ENCODE measurements at places on chromosomes 13 and 19. TPM values are rescaled to one million over a fixed set of nuclear protein-coding genes. Genes with fewer than 3 reads are reported as not detected.
A peak's percentile ranks its signal among the peaks of the same experiment; 100 is the strongest.

ZNF471 gene
- 10.6 TPM for total RNA-seq

C19orf81 gene
- 1.6 TPM for total RNA-seq

LAIR1 gene
- total RNA-seq: 16.1 TPM

CGB8 gene
- total RNA-seq: not detected

RAB3D gene
- total RNA-seq: 58.1 TPM

IRF2BP1 gene
- 22.0 TPM for total RNA-seq

MBD3L3 gene
- not detected for total RNA-seq

- DNase-seq: no peak
Observed at GRCh38 chr13:47503475-47503874, 497.6 kb downstream of the SUCLA2 start.

GRCh38 chr19:45900738-45901431 lies 1.5 kb downstream of the MYPOP start:
- DNase-seq: no peak

- no peak for DNase-seq
Observed at GRCh38 chr13:85590231-85590931, 208.8 kb downstream of the SLITRK6 start.

- DNase-seq: no peak
Observed at GRCh38 chr13:45930177-45930576, 78.6 kb upstream of the SIAH3 start.

DNA sequence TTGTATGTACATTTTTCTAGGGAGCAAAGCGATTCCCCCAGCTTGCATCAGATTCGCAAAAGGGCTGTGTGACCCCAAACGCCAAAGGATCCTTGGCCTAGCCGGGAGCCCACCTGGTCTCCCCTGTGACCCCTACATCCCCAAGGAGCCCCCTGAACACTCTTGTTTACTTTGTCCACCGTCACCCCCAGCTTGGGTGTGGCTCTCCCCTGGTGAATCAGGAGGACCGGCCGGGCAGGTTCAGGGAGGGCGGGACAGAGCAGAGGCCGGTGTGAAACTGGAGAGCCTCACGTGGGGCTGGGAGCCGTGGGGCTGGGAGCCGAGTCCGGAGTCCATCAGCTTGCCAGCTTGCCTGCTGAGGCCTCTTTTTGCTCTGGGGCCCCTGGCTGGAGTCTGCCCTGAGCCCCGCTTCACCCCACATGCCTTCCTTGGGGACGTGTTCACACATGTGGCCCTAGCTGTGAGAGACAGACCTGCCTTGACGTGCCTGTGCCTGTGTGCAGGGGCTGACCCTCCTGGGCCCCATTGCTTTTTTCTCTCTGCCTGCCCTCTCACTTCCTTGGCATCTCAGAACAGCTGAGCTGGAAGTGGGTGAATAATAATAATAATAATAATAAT lies 2.0 kb downstream of the ITPKC start:
- peak; percentile 88 for DNase-seq

- peak; percentile 77 for DNase-seq
Observed at GRCh38 chr19:47228168-47228936, 2.6 kb downstream of the BBC3 start.

DNA sequence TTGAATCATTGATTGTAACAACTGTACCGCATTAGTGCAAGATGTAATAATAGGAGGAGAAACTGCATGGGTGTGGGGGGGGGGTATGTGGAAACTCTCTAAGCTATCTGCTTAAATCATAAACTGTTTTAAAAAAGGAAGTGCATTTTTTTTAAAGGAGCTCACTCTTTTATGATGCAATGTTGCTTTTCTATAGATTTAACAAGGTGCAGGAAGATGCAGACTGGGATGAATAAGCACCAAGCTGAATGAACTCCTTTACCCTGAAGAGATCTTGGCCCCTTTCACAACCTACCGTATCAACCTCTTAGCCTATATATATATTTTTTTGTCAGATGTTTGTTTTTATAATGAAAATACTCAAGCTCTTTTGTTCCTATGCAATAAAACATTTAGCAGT lies 95.9 kb downstream of the AKAP11 start:
- DNase-seq: no peak

GRCh38 chr13:73235385-73235784 lies 176.6 kb downstream of the KLF5 start:
- no peak for DNase-seq

- DNase-seq: peak; percentile 69
Observed at GRCh38 chr19:43555185-43555770, 20.0 kb downstream of the XRCC1 start.

GRCh38 chr19:54481326-54481930 lies 8.3 kb upstream of the CDC42EP5 start:
- DNase-seq: no peak

DNA sequence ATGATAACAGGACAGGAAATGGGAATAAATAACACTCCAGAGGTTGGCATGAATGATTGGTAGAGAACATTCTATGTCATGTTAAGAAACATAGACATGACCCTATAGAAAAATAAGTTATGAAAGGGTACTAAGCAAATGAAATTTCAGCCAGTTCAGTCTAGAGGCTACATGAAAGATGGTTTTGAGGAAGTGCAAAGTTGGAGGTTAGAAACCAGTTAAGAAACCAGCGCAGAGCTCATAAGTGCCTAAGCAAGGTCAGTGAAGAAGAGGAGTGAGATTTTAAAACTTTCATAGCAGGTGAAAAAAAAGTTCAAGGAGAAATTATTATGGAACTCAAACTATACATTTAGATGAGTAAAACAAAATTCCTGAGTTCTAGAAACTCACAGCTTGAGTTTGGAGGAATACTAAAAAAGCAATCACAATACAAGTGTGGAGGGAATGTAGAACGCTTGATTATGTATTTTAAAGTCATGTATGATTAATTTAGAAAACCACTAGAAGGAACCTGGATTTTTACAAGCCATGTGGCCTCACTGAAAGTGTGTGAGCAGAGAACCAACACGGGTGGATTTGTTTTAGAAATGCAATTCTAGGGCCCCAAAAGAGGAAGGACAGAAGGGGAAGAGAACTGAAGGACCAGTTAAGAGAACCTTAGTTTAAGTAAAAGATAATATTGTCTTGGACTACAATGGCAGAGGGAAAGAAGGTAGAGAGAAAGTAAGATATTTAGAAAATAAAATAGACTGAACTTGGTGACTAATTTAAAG lies 162.4 kb downstream of the PCDH20 start:
- DNase-seq: no peak

DNA sequence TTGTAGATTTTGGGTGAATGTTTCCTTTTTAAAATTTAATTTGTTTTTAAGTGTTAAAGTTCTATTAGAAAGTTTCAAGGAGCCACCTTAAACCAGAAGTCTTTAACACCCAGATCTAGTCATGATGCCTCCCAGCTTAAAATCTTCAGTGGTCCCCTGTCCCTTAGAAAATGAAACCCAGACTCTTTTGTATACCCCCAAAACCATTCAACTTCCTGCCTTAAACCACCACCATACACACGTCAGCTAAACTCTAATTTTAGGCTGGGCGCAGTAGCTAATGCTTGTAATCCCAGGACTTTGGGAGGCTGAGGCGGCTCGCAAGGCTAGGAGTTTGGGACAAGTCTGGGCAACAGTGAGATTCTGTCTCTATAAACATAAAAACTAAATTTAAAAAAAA lies 37.9 kb downstream of the N4BP2L1 start:
- no peak for DNase-seq

GRCh38 chr19:47540748-47541147 lies 25.9 kb upstream of the NAPA start:
- DNase-seq: no peak

- DNase-seq: no peak
Observed at GRCh38 chr13:21240586-21240985, 64.1 kb downstream of the MRPL57 start.

DNA sequence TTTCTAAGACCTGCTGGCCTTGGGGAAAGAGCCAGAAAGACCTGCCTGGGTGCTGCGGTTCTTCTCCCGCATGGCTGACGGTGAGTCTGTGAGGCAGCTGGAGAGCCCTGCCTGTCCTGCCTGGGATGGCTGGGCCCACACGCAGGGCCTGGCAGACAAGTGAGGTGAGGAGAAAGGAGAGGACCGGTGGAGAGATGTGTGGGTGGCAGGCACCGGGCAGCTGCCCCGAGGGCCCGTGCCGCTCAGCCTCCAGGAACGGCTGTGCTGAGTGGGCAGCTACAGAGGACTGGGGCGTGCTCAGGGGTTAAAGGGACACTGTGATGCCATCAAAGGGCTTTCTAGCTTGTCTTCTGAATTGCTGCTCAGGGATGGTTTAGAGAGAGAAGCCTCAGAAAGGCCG lies 53.8 kb downstream of the MLLT1 start:
- DNase-seq: no peak

DNA sequence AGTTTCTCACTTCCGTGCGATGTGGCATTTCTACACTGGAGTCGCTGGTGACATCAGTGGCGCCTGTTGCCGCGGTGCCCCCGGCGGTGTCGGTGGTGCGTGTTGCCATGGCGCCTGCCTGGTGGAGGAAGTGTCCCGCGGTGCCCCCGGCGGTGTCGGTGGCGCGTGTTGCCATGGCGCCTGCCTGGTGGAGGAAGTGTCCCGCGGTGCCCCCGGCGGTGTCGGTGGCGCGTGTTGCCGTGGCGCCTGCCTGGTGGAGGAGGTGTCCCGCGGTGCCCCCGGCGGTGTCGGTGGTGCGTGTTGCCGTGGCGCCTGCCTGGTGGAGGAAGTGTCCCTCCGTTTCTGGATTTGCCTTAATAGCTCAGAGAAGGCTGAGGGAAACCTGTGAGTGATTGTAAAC lies 127.6 kb downstream of the KDM4B start:
- DNase-seq: no peak

- DNase-seq: no peak
Observed at GRCh38 chr13:85806553-85807175, 7.4 kb upstream of the SLITRK6 start.

GRCh38 chr13:21077076-21077787 lies 15.8 kb upstream of the LATS2 start:
- no peak for DNase-seq

- no peak for DNase-seq
Observed at GRCh38 chr13:62209529-62209928, 793.9 kb upstream of the PCDH20 start.

DNA sequence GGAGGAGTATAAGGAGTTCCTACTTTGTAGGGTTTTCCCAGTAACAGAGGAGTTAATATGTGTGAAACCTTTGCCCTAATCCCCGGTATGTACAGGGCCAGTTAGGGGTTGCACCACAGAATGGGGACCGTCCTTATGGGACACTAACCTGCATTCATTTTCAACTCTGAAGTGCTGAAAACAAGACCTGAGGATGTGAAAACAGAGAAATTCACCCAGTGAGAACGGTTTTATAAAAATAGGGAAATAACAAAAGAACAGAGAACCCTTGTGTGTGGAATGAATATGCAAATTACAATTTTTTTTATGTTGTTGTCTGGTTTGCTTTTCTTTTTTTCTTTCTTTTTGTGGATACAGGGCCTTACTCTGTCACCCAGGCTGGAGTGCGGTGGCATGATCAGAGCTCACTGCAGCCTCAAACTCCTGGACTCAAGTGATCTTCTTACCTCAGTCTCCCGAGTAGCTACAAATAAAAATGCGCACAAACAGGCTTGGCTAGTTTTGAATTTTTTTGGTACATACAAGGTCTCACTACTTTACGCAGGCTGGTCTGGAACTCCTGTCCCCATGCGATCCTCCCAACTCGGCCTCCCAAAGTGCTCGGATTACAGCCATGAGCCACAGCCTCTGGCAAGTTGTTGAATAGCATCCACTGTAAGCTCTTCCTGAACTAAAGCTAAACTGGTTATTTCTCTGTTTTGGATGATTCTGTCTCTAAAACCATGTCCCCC lies 10.6 kb downstream of the CLC start:
- no peak for DNase-seq

DNA sequence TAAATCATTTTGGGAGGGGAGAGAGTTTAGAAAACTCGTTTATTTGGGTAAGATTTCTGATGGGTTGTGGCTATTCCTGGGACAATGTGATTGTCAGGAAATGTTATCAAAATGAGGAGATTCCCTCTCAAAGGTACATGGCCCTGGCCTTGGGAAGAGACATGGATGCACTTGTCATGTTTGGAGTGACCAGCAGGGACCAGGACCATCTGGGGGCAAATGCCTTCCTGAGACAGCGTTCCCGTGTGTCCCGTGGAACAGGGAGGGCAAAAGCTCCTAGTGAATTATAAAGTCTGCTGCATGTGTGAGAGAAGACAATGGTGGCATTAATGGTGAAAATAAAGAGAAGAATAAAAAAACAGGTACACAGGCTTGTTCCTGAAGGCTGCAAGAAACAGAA lies 317.3 kb downstream of the ZNF536 start:
- no peak for DNase-seq

- no peak for DNase-seq
Observed at GRCh38 chr13:32642316-32642715, 56.1 kb downstream of the PDS5B start.

- no peak for DNase-seq
Observed at GRCh38 chr19:14686411-14686810, 3.4 kb upstream of the ZNF333 start.

DNA sequence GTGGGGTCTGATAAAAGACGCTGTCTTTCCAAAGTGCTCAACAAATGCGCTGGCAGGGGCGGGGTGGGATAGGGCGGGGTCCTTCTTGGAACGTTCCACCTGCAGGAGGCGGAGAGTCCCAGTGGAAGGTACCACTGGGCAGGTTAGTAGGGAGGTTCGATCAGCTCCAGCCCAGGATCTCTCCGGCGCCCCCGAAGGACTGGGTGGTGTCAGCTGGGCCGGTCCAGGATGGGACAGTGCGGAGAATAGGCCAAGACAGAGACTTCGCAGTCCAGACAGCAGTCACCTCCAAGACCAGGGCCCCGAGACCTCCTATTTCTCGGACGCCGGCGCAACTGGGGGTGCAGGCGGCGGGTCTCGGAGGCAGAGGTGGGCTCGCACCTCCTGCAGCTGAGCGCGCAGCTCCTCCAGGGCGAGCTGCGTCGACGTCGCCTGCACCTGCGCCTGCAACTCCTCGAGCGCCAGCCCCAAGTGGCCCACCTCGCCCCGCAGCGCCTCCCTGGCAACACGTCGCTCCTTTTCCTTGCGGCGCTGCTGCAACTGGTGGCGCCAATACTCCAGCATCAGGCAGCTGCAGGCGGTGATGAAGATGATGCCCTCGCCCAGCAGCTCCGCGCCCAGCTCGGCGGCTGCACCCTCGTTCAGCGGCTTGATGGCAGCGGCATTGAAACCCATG lies 21.6 kb downstream of the VASP start:
- DNase-seq: peak; percentile 72

GRCh38 chr13:23630349-23631093 lies 60.3 kb downstream of the TNFRSF19 start:
- no peak for DNase-seq

- DNase-seq: peak; percentile 76
Observed at GRCh38 chr19:4388337-4389063, 11.8 kb downstream of the SH3GL1 start.

DNA sequence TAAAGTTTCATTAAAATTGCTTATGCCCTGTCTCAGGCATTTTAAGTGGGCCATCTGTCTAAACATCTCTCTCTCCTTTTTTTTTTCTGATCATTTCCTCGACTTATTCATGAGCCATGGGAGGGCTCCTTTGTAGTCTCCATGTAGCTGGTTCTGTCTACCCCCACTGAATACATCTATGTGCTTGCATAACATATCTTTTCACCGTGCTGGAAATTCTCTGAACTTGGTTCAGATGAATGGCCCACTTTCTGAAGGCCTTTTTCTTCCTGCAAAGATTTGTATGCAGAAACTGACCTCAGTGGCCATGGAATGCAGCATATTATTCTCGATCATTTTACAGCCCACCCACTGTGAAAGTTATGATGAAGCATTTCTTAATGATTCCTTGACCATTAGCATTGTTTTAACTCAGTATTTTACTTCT lies 225.3 kb downstream of the GGACT start:
- DNase-seq: no peak
